NCI-H2107 (cell line): ENCODE measurements at places on chromosomes 11 and 22.

- DNase-seq, result no peak
Observed at GRCh38 chr11:62816557-62816956, 11.3 kb upstream of the NXF1 start.

GRCh38 chr11:6273188-6273587 lies 13.6 kb downstream of the CCKBR start:
- no peak for DNase-seq

DNA sequence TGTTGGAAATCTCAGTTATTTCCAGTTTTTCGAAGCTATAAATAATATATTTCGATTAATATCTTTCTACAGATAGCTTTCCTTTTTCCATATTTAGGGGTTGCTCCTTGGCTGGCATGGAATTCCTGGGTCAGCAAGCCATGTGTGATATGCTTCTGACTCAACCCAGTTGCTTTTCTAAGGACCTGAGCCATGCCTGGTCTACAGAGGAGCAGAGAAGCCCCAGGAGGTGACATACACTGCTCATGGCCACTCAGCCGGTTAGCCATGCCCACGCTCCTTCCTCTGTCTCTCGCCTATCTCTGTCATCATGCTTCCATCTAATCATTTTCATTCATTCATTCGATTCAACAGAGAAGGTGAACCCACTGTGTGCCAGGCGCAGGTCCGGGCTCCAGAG lies 23.2 kb upstream of the PDGFB start:
- no peak for DNase-seq

GRCh38 chr22:24066260-24066659 lies 55.2 kb downstream of the CABIN1 start:
- no peak for DNase-seq

DNA sequence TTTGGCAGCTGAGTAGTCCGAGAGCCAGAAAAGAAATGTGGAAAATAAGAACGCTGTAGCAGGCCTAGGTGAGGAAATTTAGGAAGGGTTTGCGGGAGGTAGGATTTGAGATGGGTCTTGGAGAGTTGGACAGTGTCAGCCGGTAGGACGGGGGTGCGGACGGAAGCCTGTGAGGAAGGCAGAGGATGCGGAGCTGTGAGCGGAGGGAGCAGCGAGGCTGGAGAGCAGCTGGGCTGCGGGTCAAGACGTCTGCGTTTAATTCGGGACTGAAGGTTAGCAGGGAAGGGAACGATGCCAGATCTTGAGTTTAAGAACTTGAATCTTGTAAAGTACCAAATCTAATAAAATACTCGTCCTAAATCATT lies 669 bp upstream of the TIGD3 start:
- no peak for DNase-seq

- no peak for DNase-seq
Observed at GRCh38 chr11:73875840-73876239, 806 bp downstream of the COA4 start.

- DNase-seq, result no peak
Observed at GRCh38 chr11:120467627-120468026, 43.9 kb upstream of the GRIK4 start.

DNA sequence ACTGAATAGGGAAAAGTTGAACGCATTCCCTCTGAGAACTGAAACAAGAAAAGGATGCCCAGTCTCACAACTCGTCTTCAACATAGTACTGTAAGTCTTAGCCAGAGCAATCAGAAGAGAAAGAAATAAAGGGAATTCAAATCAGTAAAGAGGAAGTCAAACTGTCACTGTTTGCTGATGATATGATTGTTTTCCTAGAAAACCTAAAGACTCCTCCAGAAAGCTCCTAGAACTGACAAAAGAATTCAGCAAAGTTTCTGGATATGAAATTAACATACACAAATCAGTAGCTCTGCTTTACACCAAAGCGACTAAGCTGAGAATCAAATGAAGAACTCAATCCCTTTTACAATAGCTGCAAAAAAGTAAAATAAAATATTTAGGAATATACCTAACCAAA lies 471.2 kb upstream of the CNTN5 start:
- no peak for DNase-seq

- no peak for DNase-seq
Observed at GRCh38 chr11:105297463-105297862, 157.9 kb upstream of the CARD18 start.

DNA sequence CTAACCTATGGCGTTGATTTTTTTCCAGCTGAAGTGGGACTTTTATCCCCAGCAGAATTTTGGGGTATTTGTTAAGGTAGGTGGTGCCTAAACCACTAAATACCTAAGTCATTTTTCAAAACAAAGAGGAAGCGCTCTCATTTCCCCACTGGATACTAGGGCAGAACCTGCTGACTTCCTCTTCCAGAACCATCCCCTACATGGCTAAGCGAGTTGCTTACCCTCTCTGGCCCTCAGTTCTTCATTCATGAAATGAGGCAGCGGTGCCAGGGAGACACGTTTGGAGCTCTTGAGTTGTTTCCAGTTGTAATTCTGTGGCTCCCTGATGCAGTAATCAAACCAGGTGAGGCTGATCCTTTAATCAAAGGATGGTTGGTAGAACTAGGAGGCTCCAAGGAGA lies 10.0 kb upstream of the MTMR3 start:
- no peak for DNase-seq

DNA sequence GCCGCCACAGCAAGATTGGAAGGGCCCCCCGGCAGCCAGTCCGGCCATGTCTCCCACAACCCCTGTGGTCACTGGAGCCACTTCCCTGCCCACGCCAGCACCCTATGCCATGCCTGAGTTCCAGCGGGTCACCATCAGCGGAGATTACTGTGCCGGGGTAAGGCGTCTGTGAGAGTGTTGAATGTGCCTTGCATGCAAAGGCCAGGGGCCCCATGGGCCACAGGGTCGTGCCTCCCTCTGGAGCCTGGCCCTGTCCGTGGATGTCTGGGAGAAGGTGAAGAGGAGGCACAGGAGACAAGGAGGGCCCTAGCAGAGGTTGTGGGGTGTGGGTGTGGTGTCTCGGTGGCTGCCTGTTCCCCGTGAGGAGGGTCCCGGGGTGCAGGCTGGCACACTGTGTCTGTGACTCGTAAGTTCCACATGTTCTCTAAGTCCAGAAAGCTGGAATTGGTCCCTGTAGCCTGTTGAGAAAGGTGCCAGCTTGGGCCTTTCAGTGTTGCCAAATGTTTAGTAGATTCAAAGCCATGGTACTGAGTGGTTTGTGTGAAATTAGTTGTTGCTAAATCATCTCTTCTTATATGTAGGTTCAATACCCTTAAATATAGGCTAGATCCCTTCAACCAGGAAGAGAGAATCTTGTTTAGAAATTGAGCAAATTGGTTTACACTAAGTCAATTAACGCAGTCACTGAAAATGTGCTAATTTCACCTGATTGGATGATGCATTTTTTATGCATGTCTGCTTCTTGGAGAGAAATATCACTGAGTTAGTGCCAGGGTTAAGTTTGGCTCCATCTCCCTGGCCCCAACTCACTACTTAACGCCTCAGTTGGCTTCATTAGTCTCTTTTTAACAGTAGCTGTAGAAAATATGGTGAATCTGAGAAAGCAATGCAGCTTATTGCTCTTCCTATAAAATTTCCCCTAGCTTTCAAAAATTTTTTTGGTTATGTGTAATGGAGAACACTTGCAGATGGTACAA lies 23.8 kb downstream of the AMPD3 start:
- DNase-seq, result no peak
